ENCODE measurements at places on chromosomes 4 and X.

DNA sequence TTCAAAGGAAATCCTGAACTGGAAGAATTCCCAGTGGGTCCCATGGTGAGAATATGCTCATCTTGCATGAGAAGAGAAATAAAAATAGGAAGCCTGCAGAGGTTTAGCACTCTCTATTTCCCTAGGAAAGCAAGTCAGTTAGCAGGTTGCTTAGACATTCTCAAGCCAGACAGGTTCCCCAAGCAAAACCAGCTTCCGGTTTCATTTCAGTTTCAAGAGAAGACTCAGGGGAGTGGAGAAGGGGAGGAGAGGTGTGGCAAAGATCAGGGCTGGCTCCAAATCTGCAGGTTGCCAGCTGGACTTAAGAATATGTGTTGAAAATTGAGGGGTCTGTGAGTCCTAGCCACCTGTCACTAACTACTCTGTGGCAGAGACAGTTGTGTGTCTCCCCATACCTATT is 107.5 kb downstream of the CLNK start:
- no peak overlapping the region for H3K27ac ChIP-seq
- no peak overlapping the region for H3K4me3 ChIP-seq
- H3K4me1 ChIP-seq: no peaks in the 10 kb centered on the region
- no peaks in the 10 kb centered on the region for H3K36me3 ChIP-seq

- DNase-seq: no peak
- H3K4me1 ChIP-seq: no peaks in the 10 kb centered on the region
- H3K27me3 ChIP-seq: peaks cover 59% of the 10 kb centered on the region
Observed at GRCh38 chrX:641671-642435, 11.3 kb downstream of the SHOX start.

GRCh38 chr4:83252782-83253405 is 31.7 kb downstream of the COQ2 start:
- H3K27ac ChIP-seq: no peak overlapping the region
- no peak overlapping the region for H3K4me3 ChIP-seq
- no peaks in the 10 kb centered on the region for H3K27me3 ChIP-seq
- H3K36me3 ChIP-seq: peaks cover 8% of the 10 kb centered on the region

DNA sequence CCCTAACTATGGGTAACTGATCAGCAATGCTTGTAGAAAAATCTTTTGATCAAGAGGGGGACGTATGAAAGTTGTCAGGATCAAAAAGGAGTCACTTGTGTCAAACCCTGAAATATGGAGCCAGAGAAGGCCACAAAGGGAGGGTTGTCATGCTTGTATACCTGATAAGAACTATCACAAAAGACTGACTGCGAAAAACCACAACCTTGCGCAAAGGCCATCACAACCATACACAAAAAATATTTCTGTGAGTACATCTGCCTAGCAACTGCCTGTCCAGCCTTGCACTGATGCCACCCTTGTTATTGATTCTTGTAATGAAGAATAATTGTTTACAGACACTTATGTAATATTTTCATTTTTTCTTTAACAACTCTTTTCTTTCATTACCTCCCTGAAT is 22.8 kb upstream of the EIF4E start:
- H3K27me3 ChIP-seq: no peaks in the 10 kb centered on the region
- DNase-seq: no peak
- no peaks in the 10 kb centered on the region for H3K36me3 ChIP-seq
- no peak overlapping the region for H3K4me3 ChIP-seq

GRCh38 chrX:1486749-1487361 is 34.1 kb upstream of the ASMTL start:
- no peaks in the 10 kb centered on the region for H3K4me1 ChIP-seq
- no peak for DNase-seq
- H3K36me3 ChIP-seq: no peaks in the 10 kb centered on the region

- no peak overlapping the region for H3K27ac ChIP-seq
- no peaks in the 10 kb centered on the region for H3K27me3 ChIP-seq
- H3K4me1 ChIP-seq: no peaks in the 10 kb centered on the region
- no peak overlapping the region for H3K4me3 ChIP-seq
Observed at GRCh38 chrX:113868177-113868576, 715.7 kb upstream of the HTR2C start.

DNA sequence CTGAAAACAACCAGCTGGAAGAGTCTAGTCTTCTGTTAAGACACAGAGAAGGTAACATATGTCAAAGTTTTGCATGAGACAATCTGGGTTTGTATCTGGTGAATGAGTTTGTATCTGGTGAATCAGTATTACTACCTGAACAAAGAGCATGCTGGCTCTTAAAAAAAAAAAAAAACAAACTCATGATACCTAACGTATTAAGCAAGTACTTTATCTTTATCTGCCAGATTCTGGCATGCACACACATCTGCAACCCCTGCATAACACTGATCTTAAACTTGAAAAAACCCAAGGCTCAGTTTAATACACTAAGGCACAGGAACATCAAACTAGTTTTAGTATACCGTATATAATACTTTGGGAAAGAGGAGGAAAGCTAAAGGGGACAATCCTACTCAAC is 5.8 kb downstream of the YTHDC1 start:
- H3K36me3 ChIP-seq: peaks cover 37% of the 10 kb centered on the region
- H3K4me3 ChIP-seq: no peak overlapping the region
- no peak overlapping the region for H3K27ac ChIP-seq
- no peaks in the 10 kb centered on the region for H3K4me1 ChIP-seq
- H3K27me3 ChIP-seq: no peaks in the 10 kb centered on the region

DNA sequence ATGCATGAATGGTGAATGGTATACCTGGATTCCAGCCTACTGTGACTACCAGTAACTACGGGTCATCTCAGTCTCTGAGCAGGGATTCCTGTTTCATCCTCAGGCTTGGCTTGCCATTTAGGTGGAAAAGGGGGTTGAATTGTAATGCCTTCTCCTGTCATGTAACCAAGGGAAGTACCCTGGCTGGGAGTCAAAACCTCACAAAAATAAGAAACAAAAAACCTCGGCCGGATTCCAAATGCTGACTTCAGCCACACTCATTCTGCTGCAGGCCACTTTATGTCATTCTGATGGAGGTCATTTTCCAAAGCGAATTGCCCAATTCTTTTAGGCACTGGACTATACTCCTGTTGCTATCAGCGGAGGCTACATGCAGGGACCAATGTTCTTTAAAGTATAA is 324.7 kb downstream of the LDB2 start:
- H3K27me3 ChIP-seq: no peaks in the 10 kb centered on the region
- DNase-seq: no peak
- H3K4me1 ChIP-seq: no peaks in the 10 kb centered on the region

DNA sequence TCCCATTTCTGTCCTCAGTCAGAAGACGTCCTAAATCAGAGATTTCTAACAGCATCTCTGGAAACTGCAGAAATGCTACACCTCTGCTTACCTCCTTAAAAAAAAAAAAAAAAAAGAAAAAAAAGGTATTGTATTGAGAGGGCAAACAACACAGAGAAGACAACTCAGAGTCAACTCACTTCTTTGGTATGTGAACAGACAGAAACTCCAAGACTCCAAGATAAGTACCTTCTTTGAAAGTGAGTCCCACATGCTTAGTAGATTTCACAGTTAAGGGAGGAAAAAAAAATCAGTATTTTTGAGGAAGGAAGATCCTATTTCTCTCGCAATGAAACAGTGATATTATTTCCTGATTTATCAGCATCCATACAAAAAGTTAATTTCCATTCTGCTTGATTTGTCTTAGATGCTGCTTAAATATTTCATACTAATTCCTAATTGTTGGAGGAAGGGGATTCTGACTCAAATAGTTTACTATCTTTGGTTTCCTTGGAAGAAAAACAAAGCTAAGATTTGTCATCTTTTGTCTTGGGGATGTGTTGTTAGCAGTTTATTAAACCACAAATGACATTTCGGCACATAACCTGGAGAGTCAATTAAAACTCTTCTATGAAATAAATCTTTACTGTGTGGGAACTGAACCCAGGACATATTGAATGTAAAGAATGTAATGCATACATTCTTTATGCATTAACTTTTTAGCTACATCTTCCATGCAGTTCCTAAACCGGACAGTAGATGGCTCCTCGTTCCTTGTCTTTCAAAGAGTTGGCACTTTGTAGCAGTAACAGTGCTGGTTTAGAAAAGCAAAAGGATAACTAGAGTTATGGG is 4.7 kb downstream of the RASGEF1B start:
- DNase-seq: peak; percentile 82
- no peak overlapping the region for H3K27ac ChIP-seq
- H3K4me3 ChIP-seq: no peak overlapping the region
- no peaks in the 10 kb centered on the region for H3K36me3 ChIP-seq

GRCh38 chrX:42824541-42824940 is 46.6 kb upstream of the PPP1R2C start:
- no peak overlapping the region for H3K27ac ChIP-seq
- H3K36me3 ChIP-seq: no peaks in the 10 kb centered on the region
- no peaks in the 10 kb centered on the region for H3K27me3 ChIP-seq

- no peak overlapping the region for H3K27ac ChIP-seq
- no peaks in the 10 kb centered on the region for H3K27me3 ChIP-seq
- no peak overlapping the region for H3K4me3 ChIP-seq
- no peaks in the 10 kb centered on the region for H3K36me3 ChIP-seq
- H3K4me1 ChIP-seq: peaks cover 4% of the 10 kb centered on the region
Observed at GRCh38 chr4:54496412-54496811, 161.3 kb upstream of the KIT start.

GRCh38 chrX:151000861-151001331 is 17.8 kb downstream of the HMGB3 start:
- H3K36me3 ChIP-seq: no peaks in the 10 kb centered on the region
- H3K27me3 ChIP-seq: no peaks in the 10 kb centered on the region
- no peaks in the 10 kb centered on the region for H3K4me1 ChIP-seq
- no peak overlapping the region for H3K4me3 ChIP-seq
- no peak for DNase-seq

DNA sequence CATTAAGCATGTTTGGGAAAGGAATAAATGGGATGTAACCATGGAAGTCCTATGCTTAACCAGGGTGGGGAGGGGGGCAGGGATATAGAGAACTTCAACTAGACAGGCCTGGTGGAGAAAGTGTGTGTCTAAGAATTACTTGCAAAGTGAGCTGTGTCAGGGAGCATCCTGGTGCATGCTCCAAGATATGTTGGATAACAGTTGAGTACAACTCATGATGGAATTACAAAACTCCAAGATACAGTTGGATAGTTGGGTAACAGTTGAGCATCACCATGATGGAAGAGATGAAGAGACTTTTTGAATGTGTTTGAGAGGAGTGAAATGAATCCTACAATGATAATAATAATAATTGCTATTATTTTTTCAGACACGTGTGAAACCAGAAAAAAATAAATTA is 26.1 kb upstream of the ACSL1 start:
- H3K4me3 ChIP-seq: no peak overlapping the region
- peaks cover 10% of the 10 kb centered on the region for H3K27me3 ChIP-seq
- H3K27ac ChIP-seq: no peak overlapping the region
- no peak for DNase-seq
- H3K4me1 ChIP-seq: no peaks in the 10 kb centered on the region

- no peak overlapping the region for H3K4me3 ChIP-seq
- no peaks in the 10 kb centered on the region for H3K4me1 ChIP-seq
- H3K27me3 ChIP-seq: no peaks in the 10 kb centered on the region
- no peak for DNase-seq
- no peak overlapping the region for H3K27ac ChIP-seq
Observed at GRCh38 chr4:162403419-162403818, 239.6 kb upstream of the FSTL5 start.

DNA sequence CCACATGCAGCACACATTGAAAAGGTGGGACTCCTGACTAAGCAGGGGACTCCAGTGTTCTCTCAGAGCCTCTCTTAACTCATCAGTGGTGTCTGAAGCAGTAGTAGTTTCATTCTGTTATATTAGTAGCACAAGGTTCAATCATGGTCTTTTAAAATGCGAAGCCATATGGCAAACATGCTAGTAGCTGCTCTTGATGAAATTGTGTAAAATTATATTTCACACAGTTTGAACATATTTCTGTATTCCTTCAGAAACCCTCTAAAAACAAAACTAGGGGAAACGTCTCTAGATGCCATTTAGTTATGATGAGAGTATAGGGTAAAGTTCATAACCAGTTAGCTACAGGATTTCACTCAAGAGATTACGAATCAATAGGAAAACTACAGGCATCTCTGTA is 176.9 kb downstream of the DCTD start:
- no peaks in the 10 kb centered on the region for H3K27me3 ChIP-seq
- no peak overlapping the region for H3K4me3 ChIP-seq
- H3K36me3 ChIP-seq: peaks cover 4% of the 10 kb centered on the region
- no peak overlapping the region for H3K27ac ChIP-seq
- H3K4me1 ChIP-seq: no peaks in the 10 kb centered on the region

- DNase-seq: no peak
- H3K4me3 ChIP-seq: no peak overlapping the region
- H3K27me3 ChIP-seq: no peaks in the 10 kb centered on the region
- no peak overlapping the region for H3K27ac ChIP-seq
Observed at GRCh38 chrX:3320471-3321046, 25.9 kb downstream of the MXRA5 start.

DNA sequence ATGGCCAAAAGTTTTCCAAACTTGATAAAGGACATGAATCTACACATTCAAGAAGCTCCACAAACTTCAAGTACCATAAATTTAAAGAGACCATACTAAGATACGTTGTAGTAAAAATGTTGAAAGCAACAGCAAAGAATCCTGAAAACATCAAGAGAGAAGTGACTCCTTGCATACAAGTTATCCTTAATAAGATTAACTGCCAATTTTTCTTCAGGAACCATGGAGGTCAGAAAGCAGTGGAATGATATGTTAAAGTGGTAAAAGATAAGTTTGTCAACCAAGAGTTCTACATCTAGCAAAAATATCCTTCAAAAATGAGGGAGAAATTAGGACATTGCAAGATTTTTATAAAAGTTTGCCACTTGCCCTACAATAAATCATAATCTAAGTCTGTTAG is 43.3 kb downstream of the BMP15 start:
- H3K27me3 ChIP-seq: no peaks in the 10 kb centered on the region
- H3K4me3 ChIP-seq: no peak overlapping the region
- H3K4me1 ChIP-seq: no peaks in the 10 kb centered on the region
- no peak overlapping the region for H3K27ac ChIP-seq

DNA sequence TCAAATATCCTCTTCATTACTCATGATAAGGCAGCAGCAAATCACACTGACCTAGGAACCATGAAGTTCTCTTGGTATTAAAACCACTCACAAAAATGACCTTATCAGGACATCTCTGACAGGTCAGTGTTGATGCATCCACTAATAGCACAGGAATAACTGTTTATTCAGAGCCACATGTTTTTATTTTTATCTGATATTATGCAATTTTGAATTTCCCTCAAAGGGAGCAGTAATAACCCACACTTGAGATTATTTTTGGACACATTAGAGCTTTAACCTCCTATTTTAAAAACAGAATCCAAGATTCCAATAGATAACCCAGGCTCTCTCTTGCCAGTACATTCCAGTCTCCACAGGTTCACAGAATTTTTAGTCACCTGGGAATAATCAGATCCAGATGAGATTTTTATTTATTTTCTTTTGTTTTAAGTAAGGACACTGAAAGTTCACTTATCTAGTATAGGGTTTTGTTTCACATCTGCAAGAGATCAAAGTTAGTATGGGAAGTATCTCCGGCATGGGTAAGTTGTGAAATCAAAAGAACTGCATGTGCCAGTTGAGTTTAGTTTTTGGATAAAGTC is 36.3 kb upstream of the MYOZ2 start:
- H3K4me3 ChIP-seq: no peak overlapping the region
- no peak overlapping the region for H3K27ac ChIP-seq
- H3K36me3 ChIP-seq: no peaks in the 10 kb centered on the region
- DNase-seq: no peak
- no peaks in the 10 kb centered on the region for H3K4me1 ChIP-seq

- DNase-seq: no peak
- H3K4me3 ChIP-seq: no peak overlapping the region
- no peak overlapping the region for H3K27ac ChIP-seq
- no peaks in the 10 kb centered on the region for H3K36me3 ChIP-seq
Observed at GRCh38 chr4:180710628-180711337, 1532.4 kb upstream of the TENM3 start.

- H3K27ac ChIP-seq: no peak overlapping the region
- H3K27me3 ChIP-seq: no peaks in the 10 kb centered on the region
- DNase-seq: no peak
- no peaks in the 10 kb centered on the region for H3K36me3 ChIP-seq
- no peaks in the 10 kb centered on the region for H3K4me1 ChIP-seq
Observed at GRCh38 chrX:136121788-136122187, 25.5 kb upstream of the FHL1 start.
